ENCODE measurements at places on chromosomes 6 and 20. TPM values are rescaled to one million over a fixed set of nuclear protein-coding genes. Genes with fewer than 3 reads are reported as not detected.

CST2 gene
- total RNA-seq: 0.44 TPM

C6orf89 gene
- total RNA-seq: 17.6 TPM

FAM83D gene
- total RNA-seq: 61.6 TPM

WFDC9 gene
- not detected for total RNA-seq

CABLES2 gene
- 5.1 TPM for total RNA-seq

CD40 gene
- total RNA-seq: 4.9 TPM

ABHD16B gene
- not detected for total RNA-seq

ZNF334 gene
- not detected for total RNA-seq

HLA-DRB1 gene
- total RNA-seq: not detected

ADA gene
- total RNA-seq: 62.7 TPM

MAPK13 gene
- 1.1 TPM for total RNA-seq

BNIP5 gene
- not detected for total RNA-seq

PDE10A gene
- 36.3 TPM for total RNA-seq

SLC17A1 gene
- total RNA-seq: not detected

CST4 gene
- not detected for total RNA-seq

CD83 gene
- total RNA-seq: 2.7 TPM

SMLR1 gene
- not detected for total RNA-seq

SLC32A1 gene
- not detected for total RNA-seq

EYA4 gene
- total RNA-seq: 11.4 TPM

TSPO2 gene
- total RNA-seq: 0.10 TPM

C20orf204 gene
- total RNA-seq: 0.37 TPM

DLGAP4 gene
- 71.1 TPM for total RNA-seq

NHLRC1 gene
- total RNA-seq: 1.5 TPM

VSX1 gene
- total RNA-seq: 0.56 TPM
